ENCODE measurements at places on chromosomes 6 and 20.

DNA sequence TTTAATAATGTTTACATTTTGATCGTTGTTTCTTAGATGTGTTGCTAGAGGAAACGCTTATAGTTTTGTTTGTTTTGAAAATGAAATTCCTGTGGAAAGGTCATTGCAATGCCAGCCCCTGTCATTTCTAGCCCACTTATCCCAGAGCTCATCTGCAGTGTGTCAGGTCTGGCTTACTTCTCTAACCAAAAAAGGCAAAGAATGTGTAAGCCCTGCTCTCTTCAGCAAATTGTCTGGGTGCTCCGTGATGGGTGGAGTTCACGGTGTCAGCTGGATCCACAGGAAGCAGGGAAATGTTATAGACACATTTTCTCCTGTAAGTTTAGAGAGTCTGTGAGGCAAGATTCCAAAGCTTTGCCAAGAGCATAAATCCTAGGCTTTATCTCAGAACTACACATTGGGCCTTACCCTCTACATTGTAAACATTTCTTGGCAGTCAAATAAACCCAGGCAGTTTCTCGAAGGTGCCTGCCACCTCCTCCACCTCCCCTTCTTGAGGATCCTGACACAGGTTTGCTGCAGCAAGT lies 50.9 kb downstream of the RPRD1B start:
- no peak for DNase-seq

- no peak for DNase-seq
These were observed 246.8 kb downstream of the QKI start for GRCh38 chr6:163661272-163661671.

- no peak for DNase-seq
These were observed 592.7 kb upstream of the NRSN1 start for GRCh38 chr6:23533311-23533710.

GRCh38 chr6:6795393-6795792 lies 206.9 kb downstream of the LY86 start:
- no peak for DNase-seq

- no peak for DNase-seq
These were observed 21.0 kb downstream of the SRSF3 start for GRCh38 chr6:36615018-36615761.
